Endothelial cell of umbilical vein (primary cell): ENCODE measurements at places on chromosomes 5 and 9. TPM values are rescaled to one million over a fixed set of nuclear protein-coding genes. Genes with fewer than 3 reads are reported as not detected.

- DNase-seq: no peak
Measured at GRCh38 chr5:11588803-11589202, 315.4 kb downstream of the CTNND2 start.

GRCh38 chr5:10556289-10556807 is 7.5 kb upstream of the ANKRD33B start:
- DNase-seq: no peak

DNA sequence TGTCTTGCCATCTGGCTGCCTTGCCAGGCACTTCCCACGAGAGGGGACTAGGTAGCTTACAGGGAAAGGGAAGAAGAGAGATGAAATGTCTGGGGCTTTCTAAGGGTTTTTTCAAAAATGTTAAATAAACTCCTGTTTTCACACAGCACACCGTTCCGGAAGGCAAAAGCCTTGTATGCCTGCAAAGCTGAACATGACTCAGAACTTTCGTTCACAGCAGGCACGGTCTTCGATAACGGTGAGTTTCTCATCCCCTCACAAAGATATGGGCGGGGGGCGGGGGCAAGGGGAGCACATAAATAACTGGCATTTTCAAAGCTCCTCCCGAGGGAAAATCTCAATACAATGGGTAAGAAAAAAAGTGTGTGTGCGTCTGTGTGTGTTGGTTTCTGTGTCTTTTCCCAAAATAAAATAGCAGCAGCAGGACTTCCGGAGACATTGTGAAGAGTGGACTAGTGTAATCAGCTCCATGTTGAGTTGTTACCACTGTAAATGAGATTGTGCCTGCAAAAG is 189.6 kb downstream of the NR3C1 start:
- peak; percentile 64 for DNase-seq

GRCh38 chr5:58765058-58765457 is 182.2 kb downstream of the RAB3C start:
- DNase-seq: no peak

DNA sequence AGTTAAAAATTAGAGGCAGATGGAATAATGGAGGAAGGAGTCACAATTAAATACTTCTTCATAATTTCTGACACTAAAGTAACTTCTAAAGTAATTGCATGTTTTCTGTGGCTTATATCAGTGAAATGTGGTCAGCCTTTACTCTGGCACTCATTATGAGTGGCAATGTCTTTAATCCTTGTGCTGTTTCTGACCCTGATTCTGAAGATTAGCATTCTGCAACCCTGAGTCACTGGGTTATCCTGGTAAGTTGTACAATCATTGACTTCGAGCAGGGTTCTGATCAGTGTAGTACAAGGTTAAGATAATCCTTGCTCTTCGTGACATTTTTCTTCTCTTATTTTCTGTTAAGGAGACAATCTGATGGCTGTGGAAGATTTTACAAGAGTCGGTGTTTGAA is 379.4 kb upstream of the RORB start:
- DNase-seq: no peak

GRCh38 chr5:180284149-180284548 is 7.7 kb downstream of the MAPK9 start:
- DNase-seq: no peak

DNA sequence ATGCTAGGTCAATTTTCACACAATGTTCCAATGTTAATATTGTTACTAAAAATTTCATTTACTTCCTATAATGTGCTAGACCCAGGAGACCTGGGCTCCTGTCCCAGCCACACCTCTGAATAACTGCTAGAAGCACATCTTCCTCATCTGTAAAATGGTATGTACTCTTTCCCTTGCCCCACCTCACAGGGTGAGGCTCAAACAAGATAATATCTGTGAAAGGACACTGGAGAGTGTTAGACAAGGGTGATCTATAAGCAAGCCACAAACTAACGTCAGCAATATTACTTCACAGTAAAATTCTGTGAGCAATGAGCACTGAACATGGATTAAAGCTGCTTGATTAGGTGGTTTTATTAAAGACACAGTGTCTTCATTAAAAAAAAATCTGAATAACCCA is 186.4 kb downstream of the EPB41L4A start:
- DNase-seq: no peak

DNA sequence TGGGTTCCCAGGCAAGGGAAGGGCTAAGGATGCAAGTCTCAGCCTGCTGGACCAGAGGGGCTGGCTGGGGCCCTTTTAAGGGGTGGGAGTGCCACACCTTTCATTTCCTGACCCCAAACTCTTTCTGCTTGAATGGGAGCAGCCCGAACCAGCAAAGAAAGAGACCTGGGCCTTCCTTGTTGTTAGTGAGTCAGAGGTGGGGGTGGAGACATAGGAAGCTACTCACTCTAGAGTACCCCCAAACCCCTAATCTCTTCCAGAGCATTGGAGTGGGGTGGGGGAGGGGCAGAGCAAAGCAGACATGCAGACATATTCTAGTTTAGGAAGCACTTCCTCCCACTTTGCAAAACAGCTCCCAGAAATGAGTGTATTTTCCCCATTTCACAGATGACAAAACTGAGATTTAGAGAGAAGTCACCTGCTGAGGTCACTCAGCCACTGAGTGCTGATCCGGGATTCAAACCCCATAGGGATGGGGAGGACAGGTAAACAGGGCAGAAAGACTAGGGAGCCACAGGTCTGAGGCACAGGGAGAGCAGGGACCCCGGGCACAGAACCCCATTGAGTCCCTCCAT is 6.0 kb upstream of the AQP3 start:
- no peak for DNase-seq

DNA sequence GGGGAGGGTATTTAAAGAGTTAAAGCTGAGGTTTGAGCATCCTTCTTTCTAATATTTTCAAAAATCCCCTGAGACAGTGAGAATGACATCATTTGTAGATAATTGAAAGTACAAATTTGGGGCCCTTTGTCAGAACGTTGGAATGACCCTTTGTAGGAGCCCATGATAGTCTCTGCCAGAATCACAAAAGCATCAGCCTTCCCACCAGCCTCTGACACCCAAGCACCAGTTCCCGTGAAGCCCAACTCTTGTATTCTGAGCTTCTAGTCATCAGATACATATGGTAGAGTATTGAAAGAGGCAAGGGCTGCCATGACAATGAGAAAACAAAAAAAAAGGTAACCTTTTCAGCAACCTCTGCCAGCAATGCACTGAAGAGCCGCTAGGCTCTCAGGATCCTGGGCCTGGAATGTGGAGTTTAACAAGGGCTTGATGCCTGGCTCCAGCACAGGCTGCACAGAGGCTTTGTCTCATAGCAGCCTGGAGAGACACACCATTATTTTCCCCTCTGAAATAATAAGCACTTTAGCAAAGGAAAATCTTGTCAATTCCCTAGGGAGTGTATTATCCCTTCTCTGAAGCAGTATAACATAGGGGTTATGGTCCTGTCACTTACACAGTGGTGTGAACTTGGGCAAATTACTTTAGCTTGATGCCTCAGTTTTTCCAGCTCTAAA is 114.4 kb downstream of the ZNF608 start:
- no peak for DNase-seq

GRCh38 chr5:177427211-177427822 is 841 bp downstream of the GRK6 start:
- DNase-seq: peak; percentile 13

DNA sequence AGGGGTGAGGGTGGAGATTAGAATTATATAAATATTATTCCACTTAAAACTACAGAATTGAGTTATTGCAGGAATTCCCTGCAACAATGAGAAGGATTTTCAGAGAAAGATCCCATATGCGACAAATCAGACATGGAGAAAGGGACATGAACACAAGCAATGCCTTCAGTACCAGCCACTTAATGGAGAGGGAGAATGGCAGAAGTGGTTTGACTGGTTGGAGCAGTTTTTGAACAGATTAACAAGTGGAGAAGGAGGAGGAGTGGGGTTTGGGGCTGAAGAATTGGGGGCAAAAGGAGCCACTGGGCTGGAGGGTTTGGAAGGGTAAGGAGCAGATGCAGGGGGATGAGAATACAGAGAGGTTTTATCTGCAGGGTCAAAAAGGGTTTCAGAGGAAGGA is 620.9 kb upstream of the PTPRD start:
- no peak for DNase-seq

- no peak for DNase-seq
Measured at GRCh38 chr9:135865531-135865930, 41.8 kb downstream of the CAMSAP1 start.

GRCh38 chr9:24462951-24463350 is 82.7 kb downstream of the IZUMO3 start:
- no peak for DNase-seq

- no peak for DNase-seq
Measured at GRCh38 chr9:70765946-70766345, 351.5 kb upstream of the KLF9 start.

C9orf50 gene
- total RNA-seq: not detected in 2 replicates

ZFP37 gene
- total RNA-seq: 1.3 and 1.6 TPM in 2 replicates

PCDHGA1 gene
- 0.22 and 0.30 TPM in 2 replicates for total RNA-seq

TMEM174 gene
- total RNA-seq: not detected in 2 replicates

SLCO6A1 gene
- not detected in 2 replicates for total RNA-seq

PCDHA1 gene
- not detected in 2 replicates for total RNA-seq

GPRIN1 gene
- 9.3 and 10.4 TPM in 2 replicates for total RNA-seq

SLC4A9 gene
- not detected in 2 replicates for total RNA-seq

EPB41L4B gene
- total RNA-seq: 0.15 and 0.23 TPM in 2 replicates

PTGS1 gene
- 14.6 and 45.2 TPM in 2 replicates for total RNA-seq

SAPCD2 gene
- total RNA-seq: 24.3 and 27.8 TPM in 2 replicates

MLANA gene
- not detected in 2 replicates for total RNA-seq
